ENCODE measurements at places on chromosomes 11 and 22. TPM values are rescaled to one million over a fixed set of nuclear protein-coding genes. Genes with fewer than 3 reads are reported as not detected.

DNA sequence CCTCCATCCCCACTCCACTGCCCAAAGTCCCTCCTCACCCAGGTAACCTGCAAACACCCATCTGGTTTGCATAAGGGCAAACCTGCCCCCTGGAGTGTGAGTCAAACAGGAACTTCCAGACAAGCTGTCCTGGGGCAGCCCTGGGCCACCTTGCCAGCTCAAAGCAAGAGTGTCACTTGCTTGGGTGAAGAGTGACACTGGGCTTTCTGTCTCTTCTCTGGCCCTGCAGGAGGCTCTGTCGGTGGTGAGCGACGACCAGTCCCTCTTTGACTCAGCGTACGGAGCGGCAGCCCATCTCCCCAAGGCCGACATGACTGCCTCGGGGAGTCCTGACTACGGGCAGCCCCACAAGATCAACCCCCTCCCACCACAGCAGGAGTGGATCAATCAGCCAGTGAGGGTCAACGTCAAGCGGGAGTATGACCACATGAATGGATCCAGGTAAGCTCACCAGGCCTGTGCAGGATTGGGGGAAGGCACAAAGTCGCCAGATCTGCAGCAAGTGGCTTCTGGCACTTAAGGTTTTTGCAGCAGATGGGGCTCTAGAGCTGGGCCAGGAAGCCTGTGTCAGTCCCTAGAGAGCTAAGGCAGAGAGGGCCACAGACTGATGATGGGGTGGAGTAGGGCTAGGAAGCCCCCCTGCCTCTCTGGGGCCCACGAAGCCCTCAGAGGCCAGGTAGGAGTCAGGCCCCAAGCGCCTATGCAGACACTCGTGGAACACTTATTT lies 64.2 kb downstream of the FLI1 start:
- DNase-seq = no peak

GRCh38 chr22:29482253-29482652 lies 2.2 kb downstream of the NEFH start:
- no peak for DNase-seq

GRCh38 chr22:35631597-35631996 lies 14.5 kb upstream of the MB start:
- DNase-seq = no peak

The SERGEF gene
- polyA plus RNA-seq = 69.3 TPM

- DNase-seq = no peak
Measured at GRCh38 chr11:72491001-72491400, 56.7 kb upstream of the CLPB start.

- DNase-seq = no peak
Measured at GRCh38 chr11:11320825-11321224, 32.2 kb downstream of the CSNK2A3 start.

DNA sequence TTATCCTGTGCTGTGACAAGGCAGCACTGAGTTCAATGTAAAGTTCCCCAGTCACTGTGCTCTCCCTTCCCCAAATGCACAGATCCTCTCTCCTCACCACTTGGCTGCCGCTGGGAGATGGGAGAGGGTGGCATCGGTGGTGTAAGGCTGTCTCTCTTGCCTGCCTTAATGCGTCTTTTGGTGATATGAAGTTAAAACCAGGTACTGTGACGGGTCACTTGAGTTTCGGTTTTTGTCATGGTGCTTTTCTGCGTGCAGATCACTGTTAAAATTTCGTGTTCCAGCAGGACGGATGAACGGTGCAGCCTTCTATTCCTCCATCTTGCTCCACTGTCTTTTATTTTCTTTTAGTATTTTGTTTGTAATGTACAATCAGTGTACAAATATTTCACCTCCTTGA lies 18.6 kb downstream of the GLB1L2 start:
- no peak for DNase-seq

DNA sequence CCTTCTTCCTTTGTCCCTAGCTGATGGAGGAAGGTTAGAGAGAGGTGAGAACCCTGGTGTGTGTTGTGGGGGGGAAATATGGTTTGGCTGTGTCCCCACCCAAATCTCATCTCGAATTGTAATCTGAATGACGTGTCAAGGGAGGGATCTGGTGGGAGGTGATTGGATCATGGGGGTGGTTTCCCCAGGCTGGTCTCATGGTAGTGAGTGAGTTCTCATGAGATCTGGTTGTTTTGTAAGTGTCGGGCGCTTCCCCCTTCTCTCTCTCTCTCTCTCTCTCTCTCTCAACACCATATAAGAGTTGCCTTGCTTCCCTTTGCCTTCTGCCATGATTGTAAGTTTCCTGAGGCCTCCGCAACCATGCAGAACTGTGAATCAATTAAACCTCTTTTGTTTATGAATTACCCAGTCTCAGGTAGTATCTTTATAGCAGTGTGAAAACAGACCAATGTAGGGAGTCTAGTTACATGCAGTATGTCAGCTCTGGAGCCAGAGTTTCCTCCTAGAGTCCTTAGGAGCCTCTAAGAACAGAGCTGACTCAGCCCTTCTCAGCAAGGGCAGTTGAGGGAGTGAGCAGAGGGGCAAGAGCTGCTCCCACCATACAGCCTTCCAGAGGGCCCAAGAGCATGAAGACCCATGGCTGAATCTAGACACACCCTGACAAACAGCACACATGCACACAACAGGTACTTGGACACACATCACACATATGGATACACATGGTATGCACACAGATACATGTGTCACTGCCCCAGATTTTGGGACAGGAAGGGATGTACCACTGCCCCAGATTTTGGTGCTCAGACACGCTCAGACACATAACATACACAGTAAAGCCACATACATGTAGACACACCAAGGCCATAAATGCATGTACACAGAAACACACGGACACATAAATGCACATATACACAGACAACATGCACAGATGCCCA lies 12.9 kb upstream of the LRRC32 start:
- no peak for DNase-seq
